ENCODE measurements at places on chromosomes 1 and 21. TPM values are rescaled to one million over a fixed set of nuclear protein-coding genes. Genes with fewer than 3 reads are reported as not detected.

EFNA3 gene
- total RNA-seq: 1.5 TPM

VSIG8 gene
- total RNA-seq: not detected

GNG4 gene
- total RNA-seq: not detected

TMEM125 gene
- not detected for total RNA-seq
